ENCODE measurements at places on chromosomes 6 and 20.

DNA sequence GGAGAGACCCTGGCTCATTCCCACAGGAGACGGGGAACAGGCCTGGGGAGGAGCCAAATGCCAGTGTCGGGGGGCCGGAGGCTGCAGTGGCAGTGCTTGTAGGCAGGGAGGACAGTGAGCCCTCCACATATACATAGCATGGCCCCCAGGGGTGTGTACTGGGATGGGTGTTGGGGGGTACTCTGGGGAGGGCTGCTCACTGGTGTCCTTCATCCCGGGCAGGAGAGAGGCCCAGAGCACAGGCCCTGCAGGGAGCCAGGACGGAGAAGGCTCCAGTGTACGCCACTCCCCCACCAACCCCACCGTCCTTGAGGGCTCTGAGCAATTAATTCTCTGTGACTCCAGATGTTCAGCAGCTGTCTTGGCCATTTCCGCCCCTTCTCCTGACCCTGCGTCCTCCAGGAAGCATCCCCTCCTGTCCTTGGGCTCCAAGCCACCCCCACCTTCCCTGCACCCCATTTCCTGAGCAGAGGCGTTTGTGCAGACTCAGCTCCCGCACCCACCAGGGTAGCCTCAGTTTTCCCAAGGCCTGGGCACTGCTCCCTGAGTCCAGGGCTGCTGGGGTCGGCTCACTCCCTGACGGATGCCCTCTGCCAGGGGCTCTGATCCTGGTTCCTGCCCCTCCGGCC is 3.4 kb upstream of the ABHD16B start:
- no peak for DNase-seq

DNA sequence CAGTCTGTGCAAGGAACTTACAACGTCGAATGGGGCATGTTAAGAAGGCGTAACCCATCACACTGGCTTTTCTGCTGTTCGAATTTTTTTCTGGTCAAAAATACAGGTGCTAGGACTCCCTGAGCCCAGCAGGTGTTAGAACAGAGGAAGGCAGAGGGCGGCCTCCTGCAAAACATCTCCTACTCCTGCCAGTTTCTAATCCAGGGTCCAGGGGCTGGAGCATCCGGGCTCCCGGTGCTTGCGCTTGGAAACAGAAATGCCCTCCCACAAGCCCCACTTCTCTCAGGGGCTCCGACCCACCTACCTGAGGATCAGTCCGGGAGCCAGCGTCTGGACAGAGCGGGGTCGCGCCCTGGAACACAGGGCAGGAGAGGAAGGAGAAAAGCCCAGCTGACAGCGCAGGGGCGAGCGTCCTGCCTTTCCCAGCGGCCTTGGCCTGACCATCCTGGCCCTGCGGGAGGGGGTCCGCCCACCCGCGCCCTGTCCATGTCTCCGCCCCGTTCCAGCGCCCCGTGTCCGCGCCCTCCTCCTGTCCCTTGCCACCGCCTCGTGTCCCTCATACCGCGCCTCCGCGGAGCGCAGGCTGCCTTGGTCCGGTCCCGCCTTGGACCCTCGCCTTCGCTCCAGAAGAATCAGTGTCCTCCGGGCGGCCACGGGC is 14.8 kb upstream of the LPA start:
- no peak for DNase-seq

DNA sequence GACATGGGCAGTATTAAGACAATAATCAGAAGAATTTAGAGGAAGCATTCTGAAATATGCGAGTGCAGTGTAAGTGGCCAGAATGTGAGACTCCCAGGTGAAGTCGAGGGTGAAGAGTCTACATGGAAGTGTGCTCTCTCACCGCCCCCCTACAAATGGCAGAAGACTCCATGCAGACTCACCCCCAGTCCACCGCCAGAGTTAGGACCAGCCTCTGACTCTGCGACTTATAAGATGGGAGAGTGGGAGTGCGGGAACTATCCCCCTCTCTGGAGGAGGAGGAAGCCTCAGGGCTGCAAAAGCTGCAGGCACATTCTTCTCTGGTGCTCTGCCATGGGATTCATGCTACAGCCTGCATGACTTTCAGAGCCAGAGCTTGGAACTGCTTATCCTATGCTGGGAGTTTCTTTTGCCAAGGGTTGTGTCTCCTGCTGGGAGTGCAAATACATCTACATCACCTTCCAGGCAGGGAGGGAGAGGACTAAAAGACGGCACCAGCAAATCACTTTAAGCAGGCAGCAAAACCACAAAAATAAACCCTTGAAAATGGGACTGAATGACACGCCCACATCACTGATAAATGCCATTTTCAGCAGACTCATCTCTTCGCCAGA is 206.7 kb upstream of the SULF2 start:
- DNase-seq, result no peak

DNA sequence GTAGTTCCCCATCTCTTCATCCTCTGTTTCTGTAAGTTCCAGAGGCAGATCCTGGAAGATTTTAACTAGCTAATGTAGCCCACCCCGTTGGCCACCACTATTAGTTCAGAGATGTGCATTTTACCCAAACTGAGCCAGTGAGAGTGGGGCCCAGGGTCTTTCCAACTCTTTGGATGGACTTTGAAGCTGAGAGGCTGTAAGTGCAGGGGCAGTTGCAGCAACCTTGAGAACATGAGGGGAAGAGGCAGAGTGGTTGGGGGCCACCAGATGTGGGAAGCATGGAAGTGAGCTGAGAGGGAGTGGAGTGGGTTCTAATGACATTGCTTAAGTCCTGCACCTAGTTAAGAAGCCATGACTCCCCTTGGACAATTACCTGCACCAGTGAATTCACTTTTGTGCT is 72.2 kb downstream of the CDH26 start:
- no peak for DNase-seq

DNA sequence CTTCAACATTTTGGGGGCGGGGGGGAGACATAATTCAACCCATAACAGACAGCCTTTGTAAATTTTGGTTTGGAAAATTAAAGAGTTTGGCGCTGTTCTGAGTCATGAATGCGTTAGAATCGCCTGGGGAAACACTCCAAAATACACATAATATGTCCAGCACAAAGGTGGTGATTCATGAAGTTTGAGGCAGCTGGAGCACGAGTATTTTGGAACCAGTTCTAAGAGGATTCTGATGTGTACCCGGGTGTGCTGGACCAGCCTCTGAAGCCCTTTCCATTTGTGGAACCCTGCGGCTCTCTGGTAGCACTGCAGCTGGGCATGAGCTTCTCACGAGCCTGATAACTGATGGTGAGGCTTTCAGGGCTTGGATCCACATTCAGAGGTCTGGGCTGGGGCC is 4.7 kb downstream of the GMPR start:
- DNase-seq, result no peak

- no peak for DNase-seq
These were observed 189.0 kb downstream of the JARID2 start for GRCh38 chr6:15434823-15435380.

DNA sequence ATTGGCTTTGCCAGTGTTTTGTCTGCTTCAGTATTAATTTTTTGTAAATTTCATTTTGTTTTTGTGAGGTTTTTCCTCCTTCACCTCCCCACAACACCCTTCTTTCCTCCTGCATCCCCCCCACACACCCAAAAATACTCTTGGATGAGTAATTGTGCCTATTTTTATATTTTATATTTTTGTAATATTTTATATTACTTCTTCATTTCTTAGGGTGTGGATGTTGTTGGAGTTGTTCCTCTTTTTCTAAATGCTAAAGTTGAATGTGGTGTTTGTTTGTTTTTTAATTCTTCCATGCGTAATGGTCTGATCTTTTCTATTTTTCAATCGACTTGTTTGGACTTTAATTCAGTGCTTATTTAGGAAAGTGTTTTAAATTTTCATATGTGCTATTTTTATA is 420.5 kb upstream of the SOX4 start:
- DNase-seq, result no peak

GRCh38 chr20:57927376-57927775 is 217.6 kb upstream of the PMEPA1 start:
- no peak for DNase-seq

DNA sequence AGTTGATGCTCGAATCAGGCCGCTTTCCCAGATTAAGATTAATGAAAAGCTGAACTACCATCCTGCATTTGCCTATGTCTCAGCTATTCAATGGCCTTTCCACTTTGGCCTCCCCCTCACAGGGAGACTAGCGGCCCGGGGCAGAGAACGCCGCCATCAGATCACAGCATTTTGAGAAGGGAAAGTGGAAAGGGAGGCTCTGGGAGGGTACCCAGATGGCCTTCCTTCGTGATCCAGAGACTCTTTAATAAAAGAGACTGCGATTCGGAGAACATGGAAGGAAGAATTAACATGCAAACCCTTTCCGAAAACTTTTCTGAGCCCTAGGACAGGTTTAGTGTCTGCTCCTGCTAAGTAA is 533 bp downstream of the MRPS18A start:
- no peak for DNase-seq

- no peak for DNase-seq
These were observed 98.3 kb downstream of the SOD2 start for GRCh38 chr6:159594750-159595117.

DNA sequence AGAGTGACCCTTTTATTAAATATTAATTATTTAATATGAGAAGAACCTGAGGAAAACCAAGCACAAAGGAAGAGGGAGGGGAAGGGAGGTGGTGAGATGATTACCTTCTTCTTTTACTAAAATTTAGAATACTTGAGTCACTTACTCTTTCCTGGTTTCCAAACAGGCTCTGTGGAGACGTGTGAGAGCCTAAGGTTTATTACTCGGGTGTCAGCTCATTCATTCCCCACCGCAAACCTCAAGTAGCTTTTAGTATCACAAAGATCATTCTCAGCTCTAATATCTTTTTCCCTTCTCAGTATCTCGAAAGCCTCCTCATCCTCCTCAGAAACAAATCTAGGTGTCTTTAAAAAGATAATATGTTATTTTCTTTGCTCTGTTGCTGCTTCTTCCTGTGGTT is 497.2 kb upstream of the JARID2 start:
- DNase-seq, result no peak

DNA sequence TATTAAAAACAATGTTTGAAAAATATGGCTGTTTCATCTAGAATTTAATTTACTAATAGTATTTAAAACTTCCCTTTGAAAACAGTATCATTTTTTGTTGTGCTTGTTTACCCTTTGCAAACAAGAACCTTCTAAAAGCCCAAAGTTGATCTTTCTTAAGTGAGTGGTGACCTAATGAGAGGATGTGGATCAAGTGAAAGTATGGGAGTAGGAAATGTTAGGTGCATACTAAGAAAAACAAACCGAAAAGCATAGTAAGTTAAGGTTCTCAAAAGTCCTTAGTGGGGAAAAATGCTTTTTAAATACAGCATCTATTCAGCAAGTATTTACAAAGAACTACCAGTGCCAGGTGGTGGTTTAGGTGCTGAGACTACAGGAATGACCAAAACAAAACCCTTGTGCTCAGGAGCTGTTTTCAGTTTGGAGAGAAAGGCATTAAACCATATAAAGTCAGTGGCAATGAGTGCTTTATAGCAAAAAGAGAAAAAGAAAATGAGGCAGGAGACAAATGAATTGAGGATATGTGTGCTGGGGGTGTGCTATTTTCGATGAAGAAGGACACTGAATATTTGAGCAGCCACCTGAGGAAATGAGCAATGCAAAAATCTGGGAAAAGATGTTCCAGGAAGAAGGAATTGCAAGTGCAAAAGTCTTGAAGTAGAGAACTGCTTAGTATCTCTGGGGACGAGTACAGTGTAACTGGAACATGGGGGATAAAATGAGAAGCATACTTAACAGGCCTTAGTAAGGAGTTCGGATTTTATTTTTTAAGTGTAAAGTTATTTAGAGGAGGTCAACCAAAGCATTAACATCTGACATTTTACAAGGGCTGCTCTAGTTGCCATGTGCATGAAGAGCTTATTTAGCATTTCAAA is 24.0 kb downstream of the RNF146 start:
- DNase-seq, result no peak
